ENCODE measurements at places on chromosomes 3 and 15. TPM values are rescaled to one million over a fixed set of nuclear protein-coding genes. Genes with fewer than 3 reads are reported as not detected.
A peak's percentile ranks its signal among the peaks of the same experiment; 100 is the strongest.

DNA sequence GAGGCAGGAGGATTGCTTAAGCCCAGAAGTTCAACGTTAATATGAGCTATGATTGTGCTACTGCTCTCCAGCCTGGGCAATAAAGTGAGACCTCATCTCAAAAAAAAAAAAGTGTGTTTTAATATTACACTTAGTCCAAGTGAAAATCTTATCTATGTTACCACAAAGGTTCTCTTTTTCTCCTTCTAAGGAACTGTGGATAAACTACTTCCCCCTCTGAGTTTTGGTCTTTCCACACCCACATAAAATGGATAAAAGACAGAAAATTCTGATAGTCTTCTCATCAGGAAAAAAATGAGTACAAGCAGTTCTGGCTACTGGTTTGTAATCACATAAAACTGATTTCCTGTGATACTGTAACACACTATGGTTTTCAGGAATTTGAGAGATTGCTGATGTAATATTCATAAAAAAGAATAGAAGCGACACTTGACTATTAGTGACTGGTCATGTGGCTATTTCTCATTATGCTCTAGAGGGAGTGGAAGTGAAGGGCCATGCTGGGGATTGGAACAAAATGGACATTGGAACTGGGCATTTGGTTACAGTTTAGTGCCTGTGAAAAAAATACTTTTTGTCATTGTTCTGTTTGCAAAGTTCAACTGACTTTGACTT lies 68.2 kb downstream of the RYR3 start:
- no peak for DNase-seq

DNA sequence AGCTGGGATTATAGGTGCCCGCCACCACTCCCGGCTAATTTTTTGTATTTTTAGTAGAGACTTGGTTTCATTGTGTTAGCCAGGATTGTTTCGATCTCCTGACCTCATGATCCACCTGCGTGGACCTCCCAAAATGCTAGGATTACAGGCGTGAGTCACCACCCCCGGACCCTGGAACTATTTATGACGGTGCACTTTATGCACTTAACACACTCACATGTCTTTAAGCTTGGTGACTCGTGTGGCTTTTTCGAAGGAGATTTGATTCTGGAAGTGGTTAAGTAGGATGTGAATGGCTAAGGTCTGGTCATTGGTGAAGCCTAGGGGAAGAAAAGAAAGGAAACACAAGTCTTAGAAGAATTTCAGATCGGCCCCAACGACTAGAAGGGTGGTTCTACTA lies 20.3 kb downstream of the BBS4 start:
- no peak for DNase-seq

PAQR5 gene
- total RNA-seq = 0.63 TPM

DNA sequence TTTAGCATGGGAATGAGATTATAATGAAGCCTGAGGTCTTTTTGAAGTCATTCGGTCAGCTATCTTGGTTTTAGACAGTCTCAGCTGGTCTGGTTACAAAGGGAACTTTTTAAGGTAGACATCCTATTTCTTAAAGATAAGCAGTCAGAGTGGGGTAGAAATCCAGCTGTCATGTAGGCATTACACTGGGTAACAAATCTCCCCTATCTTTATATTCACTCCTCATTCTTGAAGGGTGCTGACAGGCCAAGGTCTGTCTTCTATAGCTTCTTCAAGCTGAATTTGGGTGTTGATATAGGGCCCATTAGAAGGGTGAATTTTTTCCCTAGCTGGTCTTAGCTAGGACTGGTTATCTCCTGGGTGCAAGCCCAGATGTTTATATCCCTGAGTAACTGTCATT lies 21.2 kb upstream of the NDN start:
- no peak for DNase-seq

DCUN1D1 gene
- total RNA-seq = 31.7 TPM

CCDC9B gene
- 155 TPM for total RNA-seq

DNA sequence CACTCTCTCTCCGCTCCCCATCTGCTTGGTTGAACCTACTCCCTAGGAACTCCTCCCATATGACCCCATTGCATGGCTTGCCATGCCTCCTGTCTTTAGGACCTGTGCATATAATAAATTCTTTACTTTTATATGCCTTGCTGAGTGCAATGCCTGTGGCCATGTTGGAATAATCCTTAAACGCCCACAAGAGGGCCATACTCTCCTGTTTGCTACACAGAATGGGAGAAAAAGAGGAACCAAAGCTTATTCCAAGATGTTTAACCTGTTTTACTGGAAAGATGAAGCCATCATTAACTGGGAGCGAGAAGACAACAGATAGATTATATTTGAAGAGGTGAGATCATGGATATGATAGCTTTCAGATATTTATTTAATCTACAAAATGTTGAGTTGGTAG lies 1097.8 kb downstream of the NAALADL2 start:
- DNase-seq = no peak

DNA sequence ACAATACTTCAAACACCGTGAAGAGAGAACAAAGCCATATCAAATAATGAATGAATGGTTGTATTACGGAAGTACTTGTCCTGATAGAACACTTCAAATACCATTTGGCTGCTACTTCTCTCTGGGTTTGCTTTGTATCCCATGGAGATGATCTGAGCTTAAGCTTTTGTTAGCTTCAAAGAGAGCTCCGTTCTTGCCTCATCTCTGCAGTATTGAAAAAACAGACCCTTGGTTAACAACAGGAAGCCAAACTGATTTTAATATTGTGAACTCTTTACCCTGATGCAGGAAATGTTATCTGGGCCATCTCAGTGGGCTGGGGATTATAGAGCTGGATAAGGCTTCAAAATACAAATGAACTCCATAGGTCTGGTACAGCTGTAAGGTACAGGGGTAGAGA lies 101.0 kb downstream of the CHL1 start:
- no peak for DNase-seq

- no peak for DNase-seq
Measured at GRCh38 chr3:173902871-173903270, 505.3 kb downstream of the NLGN1 start.

DNA sequence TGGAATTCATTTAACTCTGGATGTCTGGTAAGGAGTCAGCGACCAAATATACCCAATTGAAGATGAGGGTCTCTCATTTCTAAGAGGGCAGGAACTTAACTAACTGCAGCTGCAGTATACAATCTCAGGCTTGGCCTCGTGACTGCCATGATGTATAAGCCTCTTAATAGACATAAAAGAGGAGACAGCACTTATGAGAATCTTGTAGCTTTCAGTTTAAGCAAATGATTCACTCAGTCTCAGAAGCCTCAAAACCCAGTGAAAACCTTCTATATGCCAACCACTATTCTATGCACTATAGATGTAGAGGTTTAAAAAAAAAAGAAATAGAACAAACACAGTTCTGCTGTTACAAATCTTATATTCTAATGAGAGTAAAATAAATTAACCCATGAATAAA lies 513.9 kb downstream of the TBL1XR1 start:
- DNase-seq = no peak

ARNT2 gene
- total RNA-seq = 3.6 TPM

GRCh38 chr3:141430316-141430715 lies 56.5 kb upstream of the RASA2 start:
- DNase-seq = no peak

DNA sequence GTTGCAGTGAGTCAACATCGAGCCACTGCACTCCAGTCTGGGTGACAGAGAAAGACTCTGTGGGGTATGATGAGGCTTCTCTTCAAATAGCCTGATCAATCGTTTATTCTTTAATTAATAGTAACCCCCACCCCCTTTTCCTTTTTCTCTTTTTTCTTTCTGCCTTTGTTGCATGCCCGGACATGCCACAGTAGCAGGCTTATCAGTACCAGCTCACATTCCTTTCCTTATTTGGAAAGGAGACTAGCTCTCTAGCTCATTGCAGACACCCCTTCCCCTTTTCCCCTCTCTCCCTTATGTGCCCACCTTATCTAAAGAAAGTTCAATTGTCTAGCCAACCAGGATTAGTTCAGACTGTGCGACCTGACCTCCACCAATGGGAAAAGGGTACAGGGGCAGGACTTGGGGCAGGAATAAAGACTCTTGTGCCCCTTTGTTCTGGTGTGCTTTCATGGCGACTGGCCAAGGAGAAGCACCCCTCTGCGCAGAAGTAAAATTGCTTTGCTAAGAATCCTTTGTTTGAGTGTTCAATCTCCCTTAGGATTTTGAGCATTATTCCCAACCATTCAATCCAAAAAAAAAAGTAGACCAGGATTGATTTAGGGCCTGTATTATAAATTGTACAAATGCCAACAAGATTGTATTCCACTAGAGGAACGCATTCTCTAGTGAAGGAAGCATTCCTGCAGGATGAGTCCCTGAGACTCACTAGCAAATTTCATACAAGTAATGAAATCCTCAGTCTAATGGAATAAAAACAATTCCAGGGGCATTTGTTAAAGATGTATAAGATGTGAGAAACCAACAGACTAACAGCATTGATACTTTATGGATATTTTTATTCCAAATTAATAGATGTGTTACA lies 95.8 kb upstream of the SNRPN start:
- DNase-seq = no peak

DNA sequence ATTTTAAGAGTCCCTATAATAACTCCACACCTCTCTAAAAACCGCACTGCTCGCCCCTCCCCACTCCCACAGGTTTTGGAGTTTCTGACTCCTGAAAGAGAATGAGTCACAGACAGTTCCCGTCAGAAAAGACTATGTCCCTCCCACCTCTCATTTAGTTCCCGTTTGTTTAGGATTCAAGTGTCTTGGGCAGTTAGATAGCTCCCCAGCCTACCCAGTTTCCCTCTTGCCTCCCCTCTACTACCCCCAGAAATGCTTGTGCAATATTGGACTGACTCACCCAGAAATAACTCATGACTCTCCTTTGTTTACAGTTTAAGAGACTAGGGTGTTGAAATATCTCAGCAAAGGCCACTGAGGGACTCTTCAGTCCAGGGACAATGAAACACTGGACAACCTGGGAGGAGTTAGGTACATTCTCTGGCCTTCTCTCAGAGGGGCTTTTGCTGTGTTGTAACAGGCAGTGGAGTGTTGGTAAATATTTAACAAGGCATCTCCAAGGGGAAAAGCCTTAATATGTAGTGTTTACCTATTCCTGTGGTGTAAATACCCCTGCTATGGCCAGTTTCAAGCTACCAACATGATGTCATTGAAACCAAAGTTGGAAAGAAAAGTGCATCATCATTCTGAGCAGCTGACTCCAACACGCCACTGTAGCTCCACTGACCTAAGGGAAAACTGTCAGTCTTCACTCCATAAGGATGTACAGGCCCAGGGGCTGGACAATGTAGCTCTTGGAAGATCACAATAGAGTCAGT lies 96.1 kb upstream of the CHD2 start:
- DNase-seq = peak; percentile 52

DNA sequence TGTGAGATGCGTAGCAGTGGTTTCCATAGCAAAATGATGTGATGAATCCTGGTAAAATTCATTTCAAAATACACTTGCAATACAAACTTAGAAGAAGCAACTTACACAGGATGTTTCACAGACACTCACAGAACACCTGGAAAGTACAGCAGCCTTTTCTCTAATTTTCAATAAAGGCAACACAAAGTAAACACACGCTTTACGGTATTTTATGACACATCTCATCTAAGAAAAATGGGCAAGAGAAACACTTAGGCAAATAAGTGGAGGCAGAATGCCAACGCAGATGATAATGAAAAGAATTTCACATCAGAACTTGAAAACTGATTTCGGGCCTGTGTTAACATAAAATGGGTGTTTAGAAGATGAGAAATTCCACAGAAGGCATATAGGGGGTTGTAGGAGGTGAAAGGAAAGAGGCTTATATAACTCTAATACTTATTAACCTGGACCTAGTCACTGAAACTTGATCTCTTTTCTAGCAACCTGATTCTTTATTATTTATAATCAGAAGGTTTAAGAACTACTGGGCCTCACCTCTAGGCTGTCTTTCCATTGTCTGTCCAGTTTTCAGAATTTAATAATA lies 25.6 kb upstream of the MAP3K13 start:
- no peak for DNase-seq

- no peak for DNase-seq
Measured at GRCh38 chr15:36755341-36756000, 176.0 kb downstream of the CDIN1 start.

DNA sequence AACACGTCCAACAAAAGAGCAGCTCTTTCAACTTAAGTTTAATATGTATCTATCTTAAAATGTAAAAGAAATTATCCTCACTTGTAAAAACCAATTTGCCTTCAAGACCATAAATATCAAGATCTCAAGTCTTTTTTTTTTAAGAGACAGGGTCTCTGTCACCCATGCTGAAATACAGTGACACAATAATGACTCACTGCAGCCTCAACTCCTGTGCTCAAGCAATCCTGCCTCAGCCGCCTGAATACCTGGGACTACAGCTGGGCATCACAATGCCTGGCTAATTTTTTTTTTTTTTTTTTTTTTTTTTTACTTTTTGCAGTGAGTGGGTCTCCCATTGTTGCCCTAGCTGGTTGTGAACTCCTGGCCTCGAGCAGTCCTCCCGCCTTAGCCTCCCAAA lies 26.0 kb downstream of the ACAP2 start:
- no peak for DNase-seq

ANKRD34C gene
- total RNA-seq = 0.66 TPM

- no peak for DNase-seq
Measured at GRCh38 chr3:177598097-177598833, 401.0 kb upstream of the TBL1XR1 start.

GRCh38 chr3:4322635-4323034 lies 19.5 kb downstream of the SETMAR start:
- no peak for DNase-seq

GRCh38 chr15:91947683-91948608 lies 94.4 kb downstream of the SLCO3A1 start:
- DNase-seq = peak; percentile 54

DNA sequence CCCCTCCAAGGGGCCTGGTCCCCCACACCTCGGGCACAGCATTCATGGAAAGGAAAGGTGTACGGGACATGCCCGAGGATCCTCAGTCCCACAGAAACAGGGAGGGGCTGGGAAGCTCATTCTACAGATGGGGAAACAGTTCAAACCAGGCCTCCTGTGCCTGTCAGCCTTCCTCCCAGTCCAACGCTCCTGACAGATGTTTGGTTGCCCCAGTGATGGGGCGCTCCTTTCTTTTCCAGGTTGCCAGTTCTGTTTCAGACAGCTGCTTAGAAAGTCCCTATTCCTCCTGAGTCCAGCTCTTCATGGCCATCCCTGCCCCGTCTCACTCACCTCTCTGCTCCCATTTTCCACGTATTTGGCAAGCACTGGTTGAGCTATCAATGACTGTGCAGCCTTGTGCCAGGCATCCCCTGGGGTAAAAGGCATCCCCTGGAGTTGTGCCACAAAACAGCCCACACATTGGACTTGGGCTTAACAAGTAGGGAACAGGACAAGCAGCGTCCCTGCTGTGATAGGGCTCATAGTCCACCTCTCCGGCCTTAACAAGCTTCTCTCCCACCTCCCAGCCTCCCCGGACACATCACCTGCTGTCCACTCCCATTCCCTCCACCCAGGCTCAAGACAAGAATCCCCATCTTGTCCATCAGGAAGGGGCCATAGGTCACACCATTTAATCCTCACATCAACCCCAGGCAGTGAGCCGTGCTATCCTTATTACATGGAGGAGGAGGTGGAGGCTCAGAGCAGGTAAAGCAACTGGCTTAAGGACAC lies 6.6 kb downstream of the OXTR start:
- DNase-seq = no peak

- no peak for DNase-seq
Measured at GRCh38 chr15:46646490-46646889, 1011.7 kb downstream of the SQOR start.

DZIP1L gene
- total RNA-seq = 4.7 TPM

CYP1A2 gene
- total RNA-seq = not detected

GRCh38 chr3:168161696-168162095 lies 66.0 kb upstream of the GOLIM4 start:
- no peak for DNase-seq

GRCh38 chr3:45992821-45993221 lies 2.8 kb downstream of the FYCO1 start:
- no peak for DNase-seq

GRCh38 chr3:49928481-49929017 lies 1.1 kb downstream of the MON1A start:
- DNase-seq = no peak

Measured in left ventricle myocardium inferior (tissue), 1 donor.